ENCODE measurements at places on chromosomes 12 and 14. TPM values are rescaled to one million over a fixed set of nuclear protein-coding genes. Genes with fewer than 3 reads are reported as not detected.

MEG3 gene
- polyA plus RNA-seq, result 248 TPM

C14orf132 gene
- polyA plus RNA-seq, result 20.0 TPM

GDF3 gene
- 0.27 TPM for polyA plus RNA-seq

DNA sequence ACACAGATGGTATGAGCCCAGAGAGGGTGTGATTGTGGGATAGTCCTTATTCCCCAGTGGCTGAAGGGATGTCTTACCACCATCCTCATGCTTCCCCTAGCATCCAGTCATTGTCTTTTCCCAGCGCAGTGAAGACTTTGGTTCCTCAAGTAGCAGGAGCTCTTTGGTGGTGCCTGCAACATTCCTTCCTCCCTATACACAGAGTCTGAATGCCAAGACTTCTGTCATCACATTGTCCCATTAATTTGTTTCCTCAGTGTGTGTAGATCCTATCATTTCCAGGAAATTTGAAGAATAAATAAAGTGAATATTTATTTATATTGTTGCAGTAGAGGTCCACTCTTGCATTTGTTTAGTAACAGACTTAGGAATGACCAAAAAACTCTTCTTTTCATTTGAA is 147.2 kb downstream of the DACT1 start:
- H3K27ac ChIP-seq, result no peak overlapping the region
- H3K4me1 ChIP-seq, result peaks cover 13% of the 10 kb centered on the region
- DNase-seq, result no peak
- no peak overlapping the region for H3K4me3 ChIP-seq
- H3K27me3 ChIP-seq, result no peaks in the 10 kb centered on the region

DNA sequence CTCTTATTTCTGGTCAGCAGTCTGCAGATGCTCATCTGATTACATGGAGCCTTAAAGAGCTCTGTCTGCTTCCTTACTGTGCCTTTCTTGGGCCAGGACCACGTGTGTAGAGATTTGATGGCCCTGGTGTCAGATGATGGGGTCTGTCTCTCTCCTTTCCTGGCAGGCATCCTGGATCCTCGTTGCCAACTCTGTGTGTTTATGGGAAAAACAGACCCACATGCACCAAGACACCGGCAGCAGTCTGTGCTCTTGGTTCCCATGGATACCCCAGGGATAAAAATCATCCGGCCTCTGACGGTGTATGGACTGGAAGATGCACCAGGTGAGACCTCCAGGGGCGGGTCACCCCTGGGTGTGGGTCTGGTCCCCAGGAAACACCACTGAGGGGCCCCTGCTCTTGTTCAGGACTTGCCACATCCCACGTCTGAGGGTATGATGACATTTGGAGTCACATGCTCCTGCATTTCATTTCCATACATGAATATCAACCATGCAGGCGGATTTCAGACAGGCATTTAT is 18.5 kb upstream of the ALDH2 start:
- H3K4me1 ChIP-seq, result peaks cover 12% of the 10 kb centered on the region
- H3K27me3 ChIP-seq, result no peaks in the 10 kb centered on the region
- peaks cover 54% of the 10 kb centered on the region for H3K36me3 ChIP-seq
- no peak overlapping the region for H3K4me3 ChIP-seq
- no peak overlapping the region for H3K27ac ChIP-seq
- no peak for DNase-seq

GRCh38 chr14:68036202-68036601 is 216.6 kb downstream of the RAD51B start:
- no peaks in the 10 kb centered on the region for H3K27me3 ChIP-seq
- peaks cover 4% of the 10 kb centered on the region for H3K4me1 ChIP-seq
- H3K36me3 ChIP-seq, result no peaks in the 10 kb centered on the region
- H3K27ac ChIP-seq, result no peak overlapping the region
- H3K4me3 ChIP-seq, result no peak overlapping the region
- DNase-seq, result no peak

GRCh38 chr14:66025779-66026178 is 460.4 kb upstream of the CCDC196 start:
- H3K4me3 ChIP-seq, result no peak overlapping the region
- H3K27ac ChIP-seq, result no peak overlapping the region
- H3K36me3 ChIP-seq, result no peaks in the 10 kb centered on the region
- no peaks in the 10 kb centered on the region for H3K27me3 ChIP-seq
- no peaks in the 10 kb centered on the region for H3K4me1 ChIP-seq
- DNase-seq, result no peak

- H3K4me3 ChIP-seq, result no peak overlapping the region
- H3K4me1 ChIP-seq, result no peaks in the 10 kb centered on the region
- no peaks in the 10 kb centered on the region for H3K36me3 ChIP-seq
Observed at GRCh38 chr12:5592310-5592709, 160.4 kb downstream of the NTF3 start.

DNA sequence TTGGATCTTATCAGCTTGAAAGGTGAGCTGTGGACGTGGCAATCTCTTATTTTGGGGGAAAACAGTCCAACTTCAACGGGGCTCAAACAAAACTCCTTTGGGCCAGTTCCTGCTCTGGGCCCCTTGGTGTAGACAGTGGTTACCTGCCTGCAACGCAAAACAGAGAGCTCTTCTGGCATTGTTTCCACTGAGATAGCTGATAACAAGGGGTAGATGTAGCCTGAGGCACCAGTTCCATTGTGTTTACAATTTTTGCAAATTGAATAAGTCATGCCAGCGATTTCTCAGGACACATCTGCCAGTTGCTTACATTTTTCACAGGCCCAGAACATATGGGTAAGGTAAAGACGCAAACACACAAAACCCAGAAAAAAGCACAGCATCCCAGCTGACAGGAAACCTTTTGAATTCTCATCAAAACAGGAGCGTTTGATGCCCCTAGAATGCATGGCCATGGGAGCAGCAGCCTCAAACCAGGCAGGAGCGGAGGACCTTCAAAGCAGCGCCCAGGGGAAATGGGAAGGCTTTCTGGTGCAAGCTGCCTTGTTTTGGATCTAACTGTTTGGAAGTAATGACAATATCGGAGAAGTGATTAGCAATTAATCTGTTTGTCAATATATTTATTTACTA is 259.7 kb downstream of the AACS start:
- no peak overlapping the region for H3K4me3 ChIP-seq
- no peaks in the 10 kb centered on the region for H3K4me1 ChIP-seq
- DNase-seq, result no peak
- H3K36me3 ChIP-seq, result no peaks in the 10 kb centered on the region

- H3K36me3 ChIP-seq, result no peaks in the 10 kb centered on the region
- DNase-seq, result no peak
- peaks cover 19% of the 10 kb centered on the region for H3K4me1 ChIP-seq
- peak overlapping the region; percentile 94 for H3K27ac ChIP-seq
- H3K27me3 ChIP-seq, result peaks cover 2% of the 10 kb centered on the region
Observed at GRCh38 chr12:48198985-48199384, 4.1 kb downstream of the OR10AD1 start.

GRCh38 chr14:103897075-103897947 is 30.9 kb upstream of the TDRD9 start:
- no peaks in the 10 kb centered on the region for H3K36me3 ChIP-seq
- DNase-seq, result peak; percentile 94
- H3K4me1 ChIP-seq, result peaks cover 42% of the 10 kb centered on the region
- H3K27me3 ChIP-seq, result no peaks in the 10 kb centered on the region
- no peak overlapping the region for H3K4me3 ChIP-seq

DNA sequence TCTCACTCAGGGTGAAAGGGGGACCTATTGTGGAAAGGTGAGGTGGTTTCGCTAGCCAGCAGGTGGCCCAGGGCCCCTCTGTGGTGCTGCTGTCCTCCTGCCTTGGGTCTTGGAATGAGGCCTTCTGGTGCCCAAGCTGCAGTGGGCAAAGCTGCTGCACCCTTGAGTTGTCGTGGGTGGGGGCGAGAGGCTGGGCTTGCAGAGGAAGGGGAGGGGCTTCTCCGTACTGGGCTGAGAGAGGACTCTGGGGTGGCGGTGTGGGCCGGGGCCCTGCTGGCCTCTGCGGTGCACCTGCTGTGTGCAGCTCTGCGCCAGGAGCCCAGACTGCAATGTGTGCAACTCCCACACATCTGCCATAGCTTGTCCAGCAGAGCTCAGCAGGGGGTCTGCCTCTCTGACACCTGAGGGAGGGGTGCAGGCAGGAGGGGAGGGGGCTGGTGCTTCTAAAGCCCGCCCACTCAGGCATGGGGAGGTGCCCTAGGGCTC is 145.8 kb downstream of the KIF26A start:
- no peaks in the 10 kb centered on the region for H3K27me3 ChIP-seq
- no peaks in the 10 kb centered on the region for H3K36me3 ChIP-seq
- no peaks in the 10 kb centered on the region for H3K4me1 ChIP-seq
- H3K4me3 ChIP-seq, result no peak overlapping the region
- no peak overlapping the region for H3K27ac ChIP-seq

- peaks cover 9% of the 10 kb centered on the region for H3K36me3 ChIP-seq
- no peaks in the 10 kb centered on the region for H3K27me3 ChIP-seq
- no peak overlapping the region for H3K4me3 ChIP-seq
- no peak for DNase-seq
- H3K4me1 ChIP-seq, result no peaks in the 10 kb centered on the region
Observed at GRCh38 chr14:55361190-55361589, 50.4 kb downstream of the ATG14 start.
